ENCODE measurements at places on chromosomes 16 and 17.

DNA sequence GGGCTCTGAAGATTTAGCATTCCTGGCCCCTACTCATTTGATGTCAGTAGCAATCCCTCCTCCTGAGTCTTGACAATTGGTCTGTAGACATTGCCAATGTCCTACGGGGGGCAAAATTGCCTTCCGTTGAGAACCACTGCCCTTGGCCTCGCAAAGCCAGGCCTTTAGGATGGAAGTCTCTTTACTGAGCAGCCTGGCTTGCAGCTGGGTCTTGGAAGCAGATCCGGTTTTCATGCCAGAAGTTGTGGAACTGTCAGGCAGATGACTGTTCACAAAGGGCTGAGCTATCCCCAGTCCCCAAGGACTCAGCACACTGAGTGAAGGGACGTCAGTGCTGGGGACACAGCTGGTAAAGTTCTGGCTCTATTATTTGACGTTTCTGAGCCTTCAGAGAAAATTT lies 83.2 kb downstream of the WSCD1 start:
- DNase-seq: no peak

DNA sequence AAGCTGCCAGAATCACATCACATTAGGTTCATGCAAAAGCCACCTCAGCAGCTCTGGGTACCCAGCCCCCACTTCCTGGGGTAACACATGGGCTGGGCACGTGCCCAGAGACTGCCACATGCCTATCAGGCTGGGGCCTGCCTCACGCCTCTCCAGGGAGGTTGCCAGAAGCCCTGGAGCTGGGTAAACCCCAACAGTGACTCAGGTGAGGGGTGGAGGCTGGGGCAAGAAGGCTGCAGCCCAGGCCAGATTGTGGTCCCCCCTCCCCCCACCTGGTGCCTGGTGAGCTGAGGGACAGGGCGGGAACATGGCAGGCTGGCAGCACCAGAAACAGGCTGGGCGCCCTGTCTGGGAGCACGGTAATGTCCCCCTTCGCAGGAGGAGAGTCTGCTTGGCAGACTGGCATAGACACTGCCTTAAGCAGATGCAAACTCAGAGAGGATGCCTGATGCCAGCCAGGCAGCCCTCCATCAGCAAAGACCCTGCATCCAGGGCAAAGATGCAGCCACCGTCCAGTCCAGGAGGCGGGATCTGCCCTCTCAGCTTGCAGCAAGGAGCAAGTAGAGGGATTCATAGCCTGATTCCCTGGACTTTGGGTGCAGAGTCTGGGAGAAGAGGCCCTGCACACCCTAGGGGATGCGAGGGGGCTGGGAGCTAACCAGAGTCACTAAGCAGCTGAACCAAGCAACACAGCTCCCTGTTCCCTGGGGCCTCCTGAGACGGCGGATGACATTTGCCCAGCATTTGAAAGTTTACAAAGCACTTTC lies 28.8 kb downstream of the NGFR start:
- DNase-seq: no peak

DNA sequence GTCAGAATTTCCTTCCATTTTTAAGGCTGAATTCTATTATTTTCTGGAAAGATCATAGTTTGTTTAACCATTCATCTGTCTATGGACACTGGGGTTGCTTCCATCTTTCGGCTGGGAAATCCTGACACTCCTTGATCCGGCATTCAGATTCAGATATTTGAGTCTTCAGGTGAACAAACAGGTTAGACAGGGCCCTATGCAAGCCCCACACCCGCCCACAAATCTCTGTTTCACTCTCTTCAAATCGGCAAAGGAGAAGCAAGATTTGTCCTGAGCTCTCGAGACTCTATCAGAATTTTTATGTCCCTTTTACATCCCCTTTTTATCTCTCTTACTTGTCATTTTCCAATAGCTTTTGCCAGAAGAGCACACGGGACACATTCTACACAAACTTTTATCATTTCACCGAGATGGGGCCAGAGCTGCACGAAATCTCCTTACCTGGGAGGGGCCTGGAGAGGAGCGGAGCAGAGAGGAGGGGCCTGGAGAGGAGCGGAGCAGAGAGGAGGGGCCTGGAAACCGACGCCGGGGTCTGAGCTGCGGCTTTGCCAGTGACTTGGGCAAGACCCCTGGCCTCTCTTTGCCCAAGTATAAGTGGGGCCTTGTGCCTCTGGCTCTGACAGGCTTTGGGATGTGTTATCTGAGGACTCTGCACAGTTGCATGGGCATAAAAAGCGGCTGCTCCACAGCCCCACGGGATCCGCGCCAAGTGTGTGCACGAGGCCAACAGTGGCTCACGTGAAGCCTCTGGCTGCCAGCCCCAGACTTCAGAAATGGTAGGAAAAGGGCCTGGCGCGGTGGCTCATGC lies 54.3 kb upstream of the RBFOX3 start:
- no peak for DNase-seq

GRCh38 chr16:19523184-19523558 lies 571 bp upstream of the CCP110 start:
- DNase-seq: no peak

DNA sequence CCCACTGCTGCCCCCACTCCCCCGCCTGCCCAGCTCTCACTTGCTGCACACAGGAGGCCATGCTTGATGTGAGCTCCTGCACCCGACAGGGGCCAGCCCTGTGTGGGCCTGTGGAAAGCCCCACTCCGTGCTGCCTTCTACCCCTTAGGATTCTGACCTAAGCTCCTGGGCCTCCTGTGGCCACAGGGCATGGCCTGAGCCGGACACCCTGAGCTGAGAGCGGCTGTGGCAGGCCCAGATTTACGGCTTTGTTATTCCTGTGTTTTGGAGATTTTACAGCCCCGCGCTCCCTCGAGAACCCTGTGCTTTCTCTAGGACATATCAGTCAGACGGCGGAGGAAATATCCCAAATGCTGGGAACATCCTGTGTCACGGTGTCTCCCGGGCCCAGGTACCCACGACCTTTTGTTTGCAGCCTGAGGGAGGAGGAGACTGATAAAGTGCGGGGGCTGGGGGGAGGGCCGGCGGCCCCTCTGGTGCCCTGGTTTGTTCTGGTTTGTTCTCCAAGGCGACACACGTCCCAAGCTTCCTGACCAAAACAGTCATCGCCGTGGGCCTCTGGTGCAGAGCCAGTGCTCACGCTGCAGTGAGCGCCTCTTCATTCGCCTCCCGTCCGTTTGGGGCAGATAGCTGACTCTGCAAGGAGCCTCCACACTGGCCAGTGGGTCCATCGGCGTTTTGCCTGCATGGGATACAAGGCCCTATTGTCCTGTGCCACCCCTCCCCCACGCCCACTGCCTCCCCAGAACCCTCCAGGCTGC lies 363.4 kb downstream of the C16orf95 start:
- no peak for DNase-seq

DNA sequence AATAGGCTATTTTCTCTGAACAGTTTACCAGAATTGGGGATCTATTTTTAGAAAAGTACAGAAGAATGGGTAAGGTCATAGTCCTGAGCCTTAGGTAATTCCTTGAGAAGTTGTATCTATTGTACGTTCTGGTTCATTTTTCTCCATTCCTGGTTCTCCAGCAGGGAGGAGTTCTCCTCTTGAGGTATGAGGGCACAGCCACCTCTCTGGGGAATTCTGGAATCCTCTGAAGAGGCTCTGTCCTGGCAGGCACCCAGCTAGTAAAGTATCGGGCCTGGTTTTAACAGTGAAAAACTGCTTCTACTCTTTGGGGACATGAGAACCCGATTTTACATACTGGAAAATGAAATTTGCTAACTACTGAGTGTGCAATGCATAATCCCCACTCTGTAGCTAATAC lies 19.6 kb upstream of the PMFBP1 start:
- DNase-seq: no peak

- peak; percentile 51 for DNase-seq
Observed at GRCh38 chr16:15482068-15482747, 47.8 kb downstream of the BMERB1 start.

GRCh38 chr16:57357330-57358085 lies 1.1 kb upstream of the CCL22 start:
- DNase-seq: no peak

GRCh38 chr16:84307209-84307954 lies 12.7 kb downstream of the WFDC1 start:
- DNase-seq: no peak

GRCh38 chr16:70478912-70479341 lies 24.5 kb downstream of the FCSK start:
- no peak for DNase-seq

DNA sequence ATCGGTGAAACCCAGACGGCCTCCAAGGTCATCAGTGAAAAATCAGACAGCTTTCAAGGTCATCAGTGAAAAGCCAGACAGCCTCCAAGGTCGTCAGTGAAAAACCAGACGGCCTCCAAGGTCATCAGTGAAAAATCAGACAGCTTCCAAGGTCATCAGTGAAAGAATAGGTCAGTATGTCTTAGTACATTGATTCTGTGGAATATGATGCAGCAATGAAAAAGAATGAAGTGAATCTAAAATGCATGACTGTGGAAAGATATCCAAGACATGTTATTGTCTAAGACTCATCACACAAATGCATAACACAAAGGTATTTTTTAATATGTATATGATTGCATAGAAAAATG lies 72.5 kb downstream of the CMIP start:
- DNase-seq: no peak

- DNase-seq: peak; percentile 96
Observed at GRCh38 chr16:52265446-52265861, 281.5 kb downstream of the TOX3 start.

GRCh38 chr16:84826558-84826941 lies 6.8 kb downstream of the CRISPLD2 start:
- no peak for DNase-seq

GRCh38 chr16:22001591-22001990 lies 675 bp upstream of the PDZD9 start:
- no peak for DNase-seq

Data from NCI-H146 (cell line).